ENCODE measurements at places on chromosomes 5 and 9. TPM values are rescaled to one million over a fixed set of nuclear protein-coding genes. Genes with fewer than 3 reads are reported as not detected.

Gene PCDHGA1
- total RNA-seq = 0.91 TPM

Gene TMEM215
- total RNA-seq = not detected

GRCh38 chr5:38720554-38721361 is 125.1 kb upstream of the OSMR start:
- DNase-seq = no peak

Gene ANKRD34B
- total RNA-seq = not detected

GRCh38 chr5:10994091-10994986 is 233.3 kb upstream of the DAP start:
- no peak for DNase-seq

- DNase-seq = no peak
These were observed 143.5 kb downstream of the LPAR1 start for GRCh38 chr9:110894731-110895130.

DNA sequence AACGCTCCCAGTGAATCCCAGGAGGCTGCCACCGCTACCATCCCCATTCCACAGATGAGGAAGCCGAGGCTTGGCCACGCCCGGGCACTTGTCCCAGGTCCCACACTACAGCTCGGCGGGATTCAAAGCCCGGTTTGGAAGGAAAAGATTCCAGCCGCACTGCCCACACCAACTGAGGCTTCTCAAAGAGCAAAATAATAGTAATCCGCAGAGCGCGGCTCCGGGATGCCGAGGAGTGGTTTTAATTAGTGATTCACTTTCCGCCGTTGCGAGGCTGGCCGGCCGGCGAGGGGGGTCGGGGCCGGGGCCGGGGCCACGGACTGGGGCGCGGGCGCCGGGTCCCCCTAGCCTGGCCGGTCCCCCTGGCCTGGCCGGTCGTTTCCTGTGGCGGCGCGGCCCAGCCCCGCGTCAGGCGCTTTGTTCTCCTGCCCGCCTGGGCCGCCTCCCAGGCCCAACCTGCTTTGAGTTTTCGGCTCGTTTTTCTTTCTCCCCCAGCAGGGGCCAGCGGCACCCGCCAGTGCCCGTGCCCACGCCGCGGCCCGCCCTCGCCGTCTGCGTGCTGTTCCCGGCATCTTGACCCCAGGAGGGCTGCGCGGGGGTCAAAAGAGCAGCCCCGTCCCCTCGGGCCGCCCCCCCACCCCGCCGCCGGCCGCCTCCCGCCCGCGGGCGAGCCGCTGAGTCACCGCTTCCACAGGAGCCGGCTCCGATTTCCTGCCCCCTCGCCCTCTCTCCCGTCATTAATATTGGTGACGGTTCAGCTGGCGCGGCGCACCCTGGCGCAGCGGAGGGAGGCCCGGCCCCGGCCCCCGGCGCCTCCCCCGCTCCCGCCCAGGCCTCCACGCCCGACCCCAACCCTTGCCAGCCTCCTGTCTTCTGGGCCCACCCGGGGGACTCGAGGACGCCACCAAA is 31.2 kb downstream of the FGF18 start:
- DNase-seq = peak; percentile 95
